CD8-positive, alpha-beta memory T cell (primary cell): ENCODE measurements at places on chromosomes 12 and 14. TPM values are rescaled to one million over a fixed set of nuclear protein-coding genes. Genes with fewer than 3 reads are reported as not detected.

MEG3 gene
- total RNA-seq, result not detected

RIPK3 gene
- total RNA-seq, result 12.5 TPM

SLC24A4 gene
- total RNA-seq, result 0.04 TPM

OAS2 gene
- total RNA-seq, result 40.1 TPM

MMP14 gene
- 1.7 TPM for total RNA-seq

KIF5A gene
- 2.1 TPM for total RNA-seq

SALL2 gene
- total RNA-seq, result 2.0 TPM

SLCO1B1 gene
- total RNA-seq, result not detected

JPH4 gene
- 1.8 TPM for total RNA-seq

DNA sequence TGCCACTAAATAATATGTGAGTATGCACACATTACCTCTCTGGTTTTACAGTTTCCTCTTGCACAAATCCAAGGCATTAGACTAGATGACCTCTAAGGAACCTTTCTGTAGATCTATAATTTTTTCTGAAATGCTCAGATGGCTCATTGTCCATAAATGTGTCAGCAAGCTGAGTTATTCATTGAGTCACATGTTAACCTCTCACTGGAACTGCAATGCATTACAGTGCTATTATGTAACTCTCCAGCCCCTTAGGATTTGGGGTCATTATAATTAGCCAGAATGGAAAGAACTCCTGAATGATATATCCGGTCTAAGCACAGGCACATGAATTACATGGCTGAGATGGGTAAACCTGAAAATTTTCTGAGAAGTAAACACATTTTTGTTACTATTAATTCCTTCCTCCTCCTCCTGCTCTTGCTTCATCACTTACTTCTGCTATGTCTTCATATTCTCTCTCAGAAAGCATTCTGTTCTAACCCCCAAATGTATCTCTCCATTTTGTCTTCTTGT lies 20.3 kb upstream of the DRAM1 start:
- DNase-seq, result no peak

DNA sequence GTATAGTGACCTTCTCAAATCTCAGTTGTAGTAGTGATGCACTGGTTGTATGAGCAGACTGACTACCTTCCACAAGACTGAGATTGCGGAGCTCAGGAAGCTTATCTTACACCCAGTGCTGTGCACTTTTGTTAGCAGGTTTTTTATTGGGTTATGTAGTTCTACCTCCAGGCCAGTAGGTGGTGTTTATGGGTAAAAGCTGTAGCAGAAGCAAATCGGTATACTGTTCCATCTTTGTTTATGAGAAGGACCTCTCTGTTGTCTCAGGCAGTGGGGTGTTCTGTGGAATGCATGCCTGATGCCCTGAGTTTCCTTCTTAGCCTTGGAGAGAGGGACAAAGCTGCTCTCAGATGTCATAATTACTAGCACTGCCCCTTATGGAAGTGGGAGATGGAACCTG lies 217.8 kb downstream of the LRFN5 start:
- no peak for DNase-seq

GRCh38 chr14:24710403-24711112 lies 76.6 kb upstream of the GZMB start:
- peak; percentile 44 for DNase-seq

DNA sequence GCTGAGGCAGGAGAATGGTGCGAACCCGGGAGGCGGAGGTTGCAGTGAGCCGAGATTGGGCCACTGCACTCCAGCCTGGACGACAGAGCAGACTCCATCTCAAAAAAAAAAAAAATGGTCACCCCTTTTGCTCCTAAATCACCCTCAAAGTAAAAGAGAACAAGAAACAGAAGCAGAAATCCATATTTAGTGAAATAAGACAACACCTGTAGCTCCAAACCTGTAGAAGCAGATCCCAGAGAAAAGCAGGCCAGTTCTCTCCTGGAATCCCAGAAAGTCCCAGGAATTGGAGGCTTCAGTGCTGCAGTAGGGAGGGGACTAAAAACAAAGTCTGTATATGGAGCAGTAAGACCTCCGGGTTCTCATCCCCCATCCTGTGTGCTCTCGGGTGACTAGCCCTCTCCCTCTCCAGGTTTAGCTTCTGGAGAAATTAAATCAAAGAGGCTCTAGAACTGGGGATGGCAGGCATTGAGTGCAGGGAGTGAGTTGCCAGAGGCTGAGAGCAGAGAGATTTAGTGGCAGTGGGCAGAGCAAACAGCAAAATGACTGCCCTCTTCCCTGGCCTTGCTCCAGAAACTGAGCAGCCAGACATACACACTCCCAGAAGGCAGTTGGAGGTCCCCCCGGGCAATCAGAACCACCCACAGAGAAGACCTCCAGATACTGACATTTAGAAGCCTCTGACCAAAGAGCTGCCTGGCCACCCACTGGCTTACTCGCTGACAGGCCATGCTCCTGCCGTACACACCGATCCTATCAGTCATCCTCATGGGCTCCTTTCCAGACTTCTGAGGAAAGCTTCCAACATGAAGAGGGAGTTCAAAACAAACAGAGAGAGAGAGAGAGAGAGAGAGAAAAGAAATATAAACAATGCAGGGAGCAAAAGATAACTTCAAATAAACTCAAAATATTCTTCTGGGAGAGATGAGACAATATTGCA lies 6.3 kb upstream of the MLXIP start:
- no peak for DNase-seq

GRCh38 chr12:4230526-4230925 lies 43.0 kb upstream of the CCND2 start:
- DNase-seq, result no peak
